ENCODE measurements at places on chromosomes 6 and 20.

DNA sequence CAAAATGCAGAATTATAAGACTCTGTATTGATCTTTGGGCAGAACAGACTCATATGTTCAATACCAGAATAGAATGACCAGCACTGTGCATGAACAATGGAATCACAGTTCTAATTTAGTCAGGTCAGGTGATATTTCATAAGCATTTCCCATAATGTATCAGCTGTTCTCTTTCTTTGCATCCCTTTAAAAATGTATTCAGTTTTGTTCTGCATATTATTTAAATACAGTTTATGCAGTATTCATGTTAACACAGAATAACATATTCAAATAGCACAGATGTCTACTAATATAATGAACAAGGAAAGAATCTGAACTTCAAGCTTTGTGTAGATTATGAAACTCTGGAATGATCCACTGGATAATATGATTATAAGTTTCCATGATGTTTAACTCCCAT lies 128.5 kb downstream of the LAMP5 start:
- no peak for DNase-seq

DNA sequence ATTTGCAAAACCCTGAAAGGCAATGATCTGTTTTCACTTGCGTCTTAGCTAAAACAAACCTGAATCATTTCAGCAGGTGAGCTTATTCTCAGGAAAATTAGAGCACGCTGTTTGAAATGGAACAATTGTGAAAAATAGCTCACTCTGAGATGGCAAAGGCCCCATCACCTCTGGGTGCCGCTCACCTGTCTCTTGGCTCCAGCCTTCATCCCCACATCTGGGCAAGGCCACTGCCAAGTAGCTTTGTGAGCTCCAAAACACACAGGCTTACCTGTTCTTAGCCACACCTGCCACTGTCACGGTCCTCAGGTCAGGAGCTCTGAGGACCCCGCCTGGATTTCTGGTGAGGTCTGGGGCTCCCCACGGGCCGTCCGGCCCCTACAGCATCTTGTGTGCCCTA lies 66.7 kb downstream of the SMOC2 start:
- DNase-seq: no peak

DNA sequence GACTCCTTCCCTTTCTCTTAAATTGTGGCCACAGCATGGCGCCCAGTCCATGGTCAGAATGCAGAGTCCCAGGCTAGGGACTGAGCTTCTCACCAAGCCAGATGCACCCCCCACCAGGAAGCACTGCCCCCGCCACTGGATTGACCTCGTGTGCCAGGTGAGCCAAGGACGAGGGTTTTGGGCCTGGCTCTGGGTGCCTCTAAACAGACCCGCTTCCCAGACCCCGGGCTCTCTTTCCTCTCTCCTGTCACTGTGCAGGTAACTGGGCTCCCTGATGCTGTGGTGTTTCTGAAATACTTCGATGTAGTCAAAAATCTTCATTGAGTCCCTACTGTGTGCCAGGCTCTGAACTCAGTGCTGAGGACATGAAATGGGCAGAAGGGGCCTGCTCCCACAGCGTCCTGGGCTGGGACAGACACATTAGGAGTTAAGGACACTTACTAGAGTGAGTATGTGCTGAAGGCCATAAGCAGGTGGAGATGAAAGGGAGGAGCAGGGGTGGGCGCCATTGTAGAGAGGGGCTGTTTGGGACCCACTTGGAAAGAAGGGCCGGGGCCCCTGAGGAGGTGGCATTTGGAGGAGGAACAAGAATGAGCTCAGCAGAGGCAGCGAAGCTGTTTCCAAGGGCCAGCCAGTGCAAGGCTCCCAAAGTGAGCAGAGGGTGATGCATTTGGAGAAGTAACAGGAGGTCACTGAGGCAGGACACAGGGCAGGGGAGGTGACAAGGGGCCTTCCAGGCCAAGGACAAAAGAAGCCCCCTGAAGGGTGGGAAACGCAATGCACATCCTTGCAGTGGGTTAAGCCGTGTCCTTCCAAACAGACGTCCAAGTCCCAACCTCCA lies 217.1 kb downstream of the ANKRD60 start:
- no peak for DNase-seq

GRCh38 chr6:56238352-56238751 lies 9.0 kb downstream of the COL21A1 start:
- no peak for DNase-seq

GRCh38 chr6:71982389-71982788 lies 96.0 kb downstream of the RIMS1 start:
- no peak for DNase-seq

DNA sequence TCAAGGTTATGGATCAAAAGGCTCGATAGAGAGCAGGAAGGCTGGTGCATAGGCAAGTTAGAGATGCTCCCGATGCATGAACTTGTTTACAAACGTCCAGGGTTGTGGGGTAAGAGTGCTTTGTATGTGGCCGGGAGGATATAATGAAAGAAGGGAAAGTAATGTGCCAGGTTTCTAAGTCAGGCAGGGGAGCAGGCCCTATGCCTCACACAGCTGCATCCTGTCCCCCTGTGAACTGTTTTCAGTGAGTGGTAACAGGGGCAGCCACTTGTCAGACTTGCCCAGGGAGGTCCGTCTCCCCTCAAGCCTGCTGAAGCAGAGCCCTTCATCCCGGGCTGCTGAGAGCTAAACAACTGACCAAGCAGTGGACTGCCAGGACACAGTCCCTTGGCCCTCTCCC lies 19.4 kb downstream of the KCNK5 start:
- DNase-seq: no peak

- no peak for DNase-seq
Measured at GRCh38 chr6:160513836-160514235, 150.2 kb downstream of the LPA start.

GRCh38 chr6:89596056-89596455 lies 42.5 kb downstream of the LYRM2 start:
- no peak for DNase-seq

DNA sequence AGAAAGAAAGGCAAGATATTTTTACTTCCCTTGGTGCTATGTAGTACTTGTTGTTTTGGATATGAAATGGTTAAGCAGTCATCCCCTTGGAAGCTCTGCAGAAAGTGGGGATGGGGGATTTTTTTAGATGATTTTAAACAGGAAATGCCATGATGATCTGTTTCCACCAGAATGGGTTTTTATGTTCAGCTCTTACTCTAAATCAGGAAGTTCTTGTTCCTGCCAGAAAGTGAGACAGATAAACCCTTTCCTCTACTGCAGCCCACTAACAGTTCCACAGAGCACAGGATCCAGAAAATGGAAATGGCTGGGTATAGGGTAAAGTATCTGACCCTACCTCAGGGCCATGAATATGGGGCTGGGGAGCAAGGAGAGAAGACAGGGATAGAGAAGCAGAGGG lies 32.1 kb upstream of the PPP1R3G start:
- DNase-seq: no peak

GRCh38 chr20:25238319-25239037 lies 9.4 kb upstream of the PYGB start:
- DNase-seq: no peak

- DNase-seq: no peak
Measured at GRCh38 chr20:19254956-19255355, 42.5 kb downstream of the SLC24A3 start.

DNA sequence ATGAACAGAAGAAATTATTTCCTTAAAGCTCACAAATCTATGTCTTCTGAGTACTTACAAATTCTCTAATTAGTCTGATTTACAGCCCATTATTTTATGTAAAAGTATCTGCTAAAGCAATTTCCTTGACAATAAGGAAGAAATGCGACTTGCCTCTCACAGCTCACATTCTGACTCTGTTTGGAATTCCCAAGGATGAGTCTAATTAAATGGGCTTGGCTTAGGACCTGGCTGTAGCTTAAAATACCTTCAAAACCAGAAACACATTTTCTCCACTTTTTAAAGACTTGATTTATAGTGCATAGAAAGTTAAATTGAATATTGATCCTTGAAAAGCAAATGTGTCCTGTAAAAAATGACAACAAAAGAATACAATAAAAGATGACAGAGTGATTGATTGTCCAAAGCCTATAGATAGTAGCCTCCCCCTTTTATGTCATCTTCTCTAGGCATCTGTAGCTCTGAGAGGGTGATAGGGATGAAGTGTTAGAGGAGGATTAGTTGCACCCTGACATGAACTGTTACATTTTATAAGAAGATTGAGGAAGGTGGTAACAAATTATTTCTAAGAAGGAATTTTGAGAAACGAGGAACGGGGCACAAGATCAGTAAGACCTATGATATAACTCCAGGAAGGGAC lies 118.9 kb downstream of the MACROD2 start:
- DNase-seq: no peak
